CD4-positive, alpha-beta T cell (primary cell): ENCODE measurements at places on chromosomes 2 and 18. TPM values are rescaled to one million over a fixed set of nuclear protein-coding genes. Genes with fewer than 3 reads are reported as not detected.

GRCh38 chr18:68937029-68937599 lies 139.2 kb downstream of the CCDC102B start:
- H3K4me3 ChIP-seq, result no peak overlapping the region
- no peaks in the 10 kb centered on the region for H3K27me3 ChIP-seq
- H3K36me3 ChIP-seq, result no peaks in the 10 kb centered on the region
- no peak overlapping the region for H3K27ac ChIP-seq
- no peak for DNase-seq
- H3K4me1 ChIP-seq, result no peaks in the 10 kb centered on the region

GRCh38 chr2:98464772-98465310 lies 20.2 kb downstream of the INPP4A start:
- H3K27me3 ChIP-seq, result no peaks in the 10 kb centered on the region
- no peaks in the 10 kb centered on the region for H3K36me3 ChIP-seq
- peak overlapping the region; percentile 87 for H3K27ac ChIP-seq

DNA sequence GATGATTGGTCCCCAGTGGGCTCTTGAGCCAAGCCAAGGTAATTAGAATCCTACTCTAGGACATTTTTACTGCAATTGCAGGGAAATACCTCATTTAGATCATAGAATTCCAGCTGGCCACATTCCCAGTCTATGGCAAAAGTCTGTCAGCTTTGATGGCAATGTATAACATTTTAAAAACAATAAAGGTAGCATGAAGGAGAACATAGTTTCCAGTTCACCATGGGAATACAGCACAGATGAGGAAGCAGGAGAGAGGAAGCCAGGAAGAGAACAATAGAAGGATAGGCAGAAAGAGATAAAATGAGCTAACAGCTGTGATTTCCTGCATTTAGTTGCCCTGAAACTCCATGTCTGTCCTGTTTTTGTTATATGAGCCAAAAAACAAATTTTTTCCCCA lies 897.3 kb upstream of the DDX18 start:
- H3K27ac ChIP-seq, result no peak overlapping the region
- H3K4me1 ChIP-seq, result no peaks in the 10 kb centered on the region
- H3K36me3 ChIP-seq, result no peaks in the 10 kb centered on the region
- DNase-seq, result no peak

GRCh38 chr2:200189964-200190363 lies 116.5 kb upstream of the SPATS2L start:
- peaks cover 9% of the 10 kb centered on the region for H3K27me3 ChIP-seq
- no peaks in the 10 kb centered on the region for H3K4me1 ChIP-seq
- no peak overlapping the region for H3K27ac ChIP-seq
- DNase-seq, result no peak

DNA sequence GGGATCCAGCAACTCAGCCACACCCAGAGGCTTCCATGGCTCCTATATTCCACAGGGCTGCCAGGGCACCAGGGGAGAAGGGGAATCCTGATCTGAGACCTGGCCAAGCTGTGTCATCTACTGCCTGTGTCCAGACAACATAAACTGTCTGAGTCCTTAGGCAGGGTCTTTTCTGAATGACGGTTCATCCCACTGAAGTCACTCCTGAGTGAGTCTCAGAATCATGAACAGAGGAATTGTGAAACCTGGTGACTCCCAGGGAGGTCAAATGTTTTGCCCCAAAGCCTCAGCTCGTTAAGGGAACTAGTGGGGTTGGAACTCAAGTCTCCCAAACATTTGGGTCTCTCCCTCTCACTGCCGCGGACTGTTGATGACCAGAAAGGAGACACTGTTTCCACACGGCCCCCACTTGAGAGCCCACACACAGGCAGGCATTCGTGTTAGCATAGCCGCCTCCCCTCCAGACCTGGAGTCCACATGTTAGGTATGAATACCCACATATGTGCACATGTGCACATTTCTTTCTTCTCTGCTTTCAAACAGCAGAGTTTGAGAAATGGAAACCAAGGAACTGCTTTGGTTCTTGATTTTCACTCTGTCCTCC lies 125.0 kb upstream of the MSH6 start:
- H3K27ac ChIP-seq, result no peak overlapping the region
- no peaks in the 10 kb centered on the region for H3K4me1 ChIP-seq
- H3K4me3 ChIP-seq, result no peak overlapping the region
- no peaks in the 10 kb centered on the region for H3K27me3 ChIP-seq
- no peak for DNase-seq

GRCh38 chr2:64807417-64807816 lies 153.7 kb upstream of the SERTAD2 start:
- H3K4me1 ChIP-seq, result peaks cover 3% of the 10 kb centered on the region
- H3K27ac ChIP-seq, result no peak overlapping the region
- no peak for DNase-seq
- H3K4me3 ChIP-seq, result no peak overlapping the region
- H3K36me3 ChIP-seq, result no peaks in the 10 kb centered on the region

DNA sequence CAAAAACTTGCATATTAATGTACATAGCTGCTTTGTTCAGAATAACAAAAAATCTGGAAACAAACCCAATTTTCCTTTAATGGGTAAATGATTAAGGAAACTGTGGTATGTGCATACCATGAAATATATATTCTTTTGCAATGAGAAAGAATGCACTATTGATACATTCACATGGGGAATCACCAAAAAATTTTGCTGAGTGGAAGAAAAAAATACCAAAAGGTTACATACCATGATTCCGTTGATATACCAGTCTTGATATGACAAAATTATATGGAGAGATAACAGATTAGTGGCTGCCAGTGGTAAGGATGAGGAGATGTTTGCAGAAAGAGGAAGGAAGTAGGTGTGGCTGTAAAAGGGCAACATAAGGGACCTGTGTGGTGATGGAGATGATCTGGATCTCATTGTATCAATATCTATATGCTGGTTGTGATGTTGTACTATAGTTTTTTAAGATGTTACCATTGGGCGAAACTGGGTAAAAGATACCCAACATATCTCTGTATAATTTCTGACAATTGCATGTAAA lies 54.6 kb upstream of the BCL2L11 start:
- no peaks in the 10 kb centered on the region for H3K4me1 ChIP-seq
- H3K36me3 ChIP-seq, result no peaks in the 10 kb centered on the region
- DNase-seq, result no peak
- no peak overlapping the region for H3K27ac ChIP-seq
- H3K27me3 ChIP-seq, result no peaks in the 10 kb centered on the region
- no peak overlapping the region for H3K4me3 ChIP-seq

- no peak for DNase-seq
- H3K27me3 ChIP-seq, result no peaks in the 10 kb centered on the region
- no peaks in the 10 kb centered on the region for H3K4me1 ChIP-seq
- no peak overlapping the region for H3K27ac ChIP-seq
- H3K36me3 ChIP-seq, result no peaks in the 10 kb centered on the region
- H3K4me3 ChIP-seq, result no peak overlapping the region
Measured at GRCh38 chr18:67618061-67618460, 101.5 kb upstream of the DSEL start.

DNA sequence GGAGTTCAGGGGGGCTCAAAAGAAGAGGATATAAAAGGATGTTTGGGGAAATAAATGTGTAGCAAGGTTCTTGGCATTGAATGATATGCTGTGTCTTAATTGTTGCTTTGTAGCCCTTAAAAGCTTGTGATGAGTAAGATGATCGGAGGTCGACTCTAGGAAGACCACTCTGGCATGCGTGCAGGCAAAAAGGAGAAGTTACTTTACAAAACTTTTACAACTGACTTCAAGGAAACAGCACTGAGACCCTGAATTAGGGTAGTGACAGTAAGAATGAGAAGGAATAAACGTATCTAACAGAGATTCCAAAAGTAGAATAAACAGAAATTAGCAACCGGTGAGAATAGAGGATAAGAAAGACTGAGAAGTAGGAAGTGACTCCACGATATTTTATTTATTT lies 228.7 kb upstream of the TANK start:
- no peak overlapping the region for H3K4me3 ChIP-seq
- H3K27ac ChIP-seq, result no peak overlapping the region
- H3K27me3 ChIP-seq, result peaks cover 3% of the 10 kb centered on the region
- H3K4me1 ChIP-seq, result no peaks in the 10 kb centered on the region
- no peaks in the 10 kb centered on the region for H3K36me3 ChIP-seq
- DNase-seq, result no peak

- H3K27me3 ChIP-seq, result peaks cover 10% of the 10 kb centered on the region
- H3K4me3 ChIP-seq, result no peak overlapping the region
- no peak for DNase-seq
- no peaks in the 10 kb centered on the region for H3K36me3 ChIP-seq
Measured at GRCh38 chr2:26615860-26616705, 25.1 kb downstream of the CIB4 start.

DNA sequence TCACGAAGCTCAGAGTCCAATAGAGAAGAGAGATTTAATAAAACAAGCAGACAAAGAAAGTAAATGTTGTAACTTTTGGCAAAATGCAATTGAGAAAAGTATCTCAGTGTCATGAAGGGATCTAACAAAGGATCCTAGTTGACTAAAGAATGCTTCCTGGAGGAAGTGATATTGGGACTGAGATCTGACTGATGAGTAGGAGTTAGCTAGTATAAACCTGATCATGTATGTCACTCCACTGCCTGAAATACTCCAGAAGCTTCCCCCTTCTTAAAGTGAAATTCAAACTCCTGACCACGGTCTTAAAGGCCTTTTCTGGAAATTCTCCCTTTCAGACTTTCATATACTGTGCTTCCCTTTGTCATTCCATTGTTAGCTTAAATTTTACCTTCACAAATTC lies 1102.4 kb upstream of the ZEB2 start:
- H3K4me3 ChIP-seq, result no peak overlapping the region
- no peaks in the 10 kb centered on the region for H3K27me3 ChIP-seq
- H3K36me3 ChIP-seq, result no peaks in the 10 kb centered on the region
- no peak overlapping the region for H3K27ac ChIP-seq

DNA sequence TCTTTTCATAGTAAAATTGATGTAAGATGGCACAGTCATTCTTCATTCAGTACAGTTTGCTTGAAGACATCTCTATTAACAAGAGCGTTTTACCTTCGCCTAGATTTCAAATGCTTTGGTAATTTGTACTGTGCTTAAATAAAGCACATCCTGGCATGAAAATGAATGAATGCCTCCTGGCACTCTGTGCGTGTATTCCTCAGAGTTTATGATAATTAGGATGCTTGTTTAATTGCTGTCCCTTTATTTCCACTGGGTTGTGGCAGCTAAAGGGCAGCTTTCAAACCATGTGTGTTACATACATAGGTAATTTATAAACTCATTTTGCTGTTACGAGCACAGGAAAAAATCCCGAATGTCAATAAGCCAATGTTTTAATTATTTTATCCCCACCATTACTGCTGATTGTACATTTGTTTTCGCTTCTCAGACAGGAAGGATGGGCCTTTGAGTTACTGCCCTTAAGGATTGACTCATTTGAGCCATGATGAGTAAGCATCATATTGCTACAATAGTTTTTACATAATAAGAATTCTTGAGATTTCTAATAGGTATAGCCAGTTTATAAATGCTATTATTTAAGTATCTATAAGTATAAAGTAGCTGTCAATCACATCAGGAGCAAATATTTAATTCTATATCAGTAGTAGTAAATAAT lies 516.5 kb downstream of the XIRP2 start:
- H3K27ac ChIP-seq, result no peak overlapping the region
- no peaks in the 10 kb centered on the region for H3K27me3 ChIP-seq
- no peaks in the 10 kb centered on the region for H3K4me1 ChIP-seq
- H3K4me3 ChIP-seq, result no peak overlapping the region
- no peaks in the 10 kb centered on the region for H3K36me3 ChIP-seq

DNA sequence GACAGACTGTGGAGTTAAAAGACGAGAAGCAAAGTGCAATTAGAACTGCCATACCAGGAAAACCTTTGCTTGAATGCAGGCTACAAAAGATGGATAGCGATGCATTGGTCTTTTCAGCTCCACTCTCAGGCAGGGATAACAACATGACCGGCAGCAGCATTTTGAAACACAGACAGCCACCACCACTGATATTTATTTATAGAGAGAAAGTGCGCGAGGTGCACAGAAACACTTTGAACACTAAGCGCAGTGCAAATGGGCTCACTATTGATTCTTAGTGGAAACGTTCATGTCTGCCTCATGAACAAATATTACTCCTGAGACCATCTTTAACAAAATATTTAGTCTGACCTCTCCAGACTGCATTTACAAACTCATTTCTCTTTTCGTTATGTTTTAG lies 32.9 kb downstream of the CAVIN2 start:
- no peaks in the 10 kb centered on the region for H3K27me3 ChIP-seq
- no peaks in the 10 kb centered on the region for H3K36me3 ChIP-seq
- H3K4me1 ChIP-seq, result no peaks in the 10 kb centered on the region
- H3K27ac ChIP-seq, result no peak overlapping the region
- H3K4me3 ChIP-seq, result no peak overlapping the region

GRCh38 chr2:53021292-53021691 lies 746.3 kb upstream of the CHAC2 start:
- no peak overlapping the region for H3K27ac ChIP-seq
- no peaks in the 10 kb centered on the region for H3K4me1 ChIP-seq
- H3K36me3 ChIP-seq, result no peaks in the 10 kb centered on the region
- no peak for DNase-seq

DNA sequence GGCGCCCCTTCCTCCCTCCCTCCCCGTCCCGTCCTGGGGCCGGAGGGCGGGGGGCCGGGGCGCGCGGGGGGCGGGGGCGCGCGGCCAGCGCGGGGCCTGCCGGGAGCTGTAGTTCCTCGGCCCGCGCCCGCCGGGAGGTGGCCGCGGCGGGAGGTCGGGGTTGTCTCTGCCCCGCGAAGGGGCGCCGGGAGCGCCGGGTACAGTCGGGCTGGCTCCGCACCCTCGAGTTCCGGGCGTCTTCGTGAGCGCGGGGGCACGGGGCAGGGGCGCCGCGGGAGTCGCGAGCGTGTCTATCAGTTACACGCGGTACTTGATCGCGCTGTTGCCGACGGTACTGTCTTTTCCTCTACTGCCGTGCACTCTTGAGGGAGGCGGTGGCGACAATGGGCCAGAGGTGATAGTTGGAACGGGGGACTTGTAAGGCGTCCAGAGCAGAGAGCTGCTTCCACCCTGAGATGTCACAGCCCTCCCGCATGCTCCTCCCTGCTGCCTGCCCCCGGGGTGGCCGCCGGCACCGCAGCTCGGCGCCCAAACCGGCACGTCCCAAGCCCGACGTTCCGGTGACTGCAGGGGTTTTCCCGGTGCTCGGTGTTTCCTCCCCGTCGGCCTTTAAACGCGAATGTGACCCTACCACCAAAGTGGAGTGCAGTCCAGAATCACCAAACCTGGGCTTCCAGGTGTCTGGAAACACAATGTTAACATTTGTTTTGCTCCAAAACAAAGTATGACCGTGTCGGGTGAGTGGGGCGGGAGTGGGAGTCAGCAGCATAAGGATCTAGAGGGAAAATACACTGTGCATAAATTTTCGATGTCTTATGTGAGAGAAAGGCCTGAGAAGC lies at the start of gene PRKD3:
PRKD3 (minus strand) TSS at position 48 of the 839 bp plus-strand sequence. CDS start 8,309 bp downstream, outside the sequence.
- peak within 1 kb of the TSS; percentile 34 for H3K27ac ChIP-seq
- peaks cover 5% of the 10 kb centered on the region for H3K27me3 ChIP-seq

- H3K4me1 ChIP-seq, result no peaks in the 10 kb centered on the region
- H3K27me3 ChIP-seq, result no peaks in the 10 kb centered on the region
- no peak overlapping the region for H3K27ac ChIP-seq
- H3K4me3 ChIP-seq, result no peak overlapping the region
- DNase-seq, result no peak
- no peaks in the 10 kb centered on the region for H3K36me3 ChIP-seq
Measured at GRCh38 chr2:5548991-5549715, 143.0 kb upstream of the SOX11 start.

FNDC4 gene
- not detected for total RNA-seq

GKN2 gene
- not detected for total RNA-seq

GPR35 gene
- 7.1 TPM for total RNA-seq

UGT1A3 gene
- not detected for total RNA-seq

SCYGR4 gene
- total RNA-seq, result not detected

ARHGAP25 gene
- 41.8 TPM for total RNA-seq

TMEM198 gene
- total RNA-seq, result 0.91 TPM

ITPRIPL1 gene
- total RNA-seq, result 5.7 TPM

FBXO41 gene
- 16.0 TPM for total RNA-seq

HOXD3 gene
- total RNA-seq, result not detected

LYG1 gene
- 0.71 TPM for total RNA-seq
